ENCODE measurements at places on chromosomes 3 and 15. TPM values are rescaled to one million over a fixed set of nuclear protein-coding genes. Genes with fewer than 3 reads are reported as not detected.

The GOLGA8H gene
- total RNA-seq, result 0.46 TPM

- H3K4me1 ChIP-seq, result peaks cover 37% of the 10 kb centered on the region
- no peaks in the 10 kb centered on the region for H3K27me3 ChIP-seq
- H3K27ac ChIP-seq, result peak overlapping the region; percentile 21
- no peak overlapping the region for H3K4me3 ChIP-seq
These were observed 116.5 kb downstream of the LPP start for GRCh38 chr3:188270423-188270972.

DNA sequence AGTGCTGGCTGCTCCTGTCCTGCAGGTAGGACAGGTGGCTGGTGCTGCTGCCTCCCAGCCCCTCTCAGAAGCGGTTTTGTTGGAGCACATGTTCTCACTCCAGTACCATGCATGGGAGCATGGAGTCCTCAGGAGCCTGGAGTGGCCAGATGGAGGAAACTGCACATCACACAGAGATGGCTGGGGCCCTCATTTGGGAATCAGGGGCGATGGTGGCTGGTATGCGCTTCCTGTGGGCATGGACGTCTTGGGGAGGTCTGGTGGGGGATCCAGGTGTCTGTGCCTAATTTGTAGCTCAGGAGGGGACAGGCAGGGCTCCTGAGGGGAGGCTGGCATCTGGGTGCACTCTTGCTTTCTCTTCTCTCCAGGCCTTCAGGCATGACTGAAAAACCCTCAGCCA lies 168.2 kb downstream of the KLF13 start:
- no peak overlapping the region for H3K4me3 ChIP-seq
- H3K4me1 ChIP-seq, result peaks cover 17% of the 10 kb centered on the region
- H3K36me3 ChIP-seq, result peaks cover 13% of the 10 kb centered on the region

- no peaks in the 10 kb centered on the region for H3K27me3 ChIP-seq
- peaks cover 24% of the 10 kb centered on the region for H3K36me3 ChIP-seq
- H3K4me1 ChIP-seq, result peaks cover 63% of the 10 kb centered on the region
These were observed 1.4 kb downstream of the ARID3B start for GRCh38 chr15:74542166-74543042.

The THBS1 gene
- 0.99 TPM for total RNA-seq

The CPNE9 gene
- total RNA-seq, result 0.77 TPM

DNA sequence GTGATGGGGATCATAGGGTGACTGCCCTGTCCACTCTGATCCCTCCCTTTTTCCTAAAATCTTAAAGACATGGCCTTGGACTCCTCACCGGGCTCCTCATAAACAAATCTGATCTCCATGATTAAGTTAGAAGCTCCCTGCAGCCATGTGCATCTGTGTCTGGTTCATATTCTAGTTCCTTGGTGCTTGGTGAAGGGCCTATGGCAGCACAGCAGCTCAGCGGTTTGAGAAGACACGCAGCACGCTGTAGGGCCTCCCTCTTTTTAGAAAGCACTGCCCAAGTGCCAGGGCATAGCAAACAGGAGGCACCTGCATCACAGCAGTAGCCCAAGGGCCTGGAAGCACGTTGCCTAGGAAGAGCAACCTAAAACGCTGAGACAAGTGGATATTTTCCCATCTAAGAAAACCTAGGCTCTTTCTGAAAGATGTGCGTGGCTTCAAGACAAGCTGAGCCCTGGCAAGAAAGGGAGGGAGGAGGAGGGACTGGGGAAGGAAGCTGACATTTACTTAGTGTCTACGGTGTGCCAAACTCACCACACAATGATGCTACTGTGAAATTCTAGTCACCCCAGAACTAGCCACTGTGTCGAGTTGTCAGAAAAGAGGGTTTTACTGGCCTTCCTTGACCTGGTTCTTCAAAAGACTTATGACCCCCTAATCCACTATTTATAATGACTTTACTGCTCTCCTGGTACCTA lies 14.9 kb upstream of the ULK3 start:
- no peaks in the 10 kb centered on the region for H3K27me3 ChIP-seq
- peak overlapping the region; percentile 88 for H3K27ac ChIP-seq
- peaks cover 8% of the 10 kb centered on the region for H3K36me3 ChIP-seq
- peak overlapping the region; percentile 44 for H3K4me3 ChIP-seq
- peaks cover 40% of the 10 kb centered on the region for H3K4me1 ChIP-seq

The GUCA1C gene
- total RNA-seq, result not detected

All from activated T-cell treated with anti-CD3 and anti-CD28 coated beads, Interleukin-2, amount 50 U/mL, for 72 hours (primary cell).